ENCODE measurements at places on chromosomes 11 and 22.

DNA sequence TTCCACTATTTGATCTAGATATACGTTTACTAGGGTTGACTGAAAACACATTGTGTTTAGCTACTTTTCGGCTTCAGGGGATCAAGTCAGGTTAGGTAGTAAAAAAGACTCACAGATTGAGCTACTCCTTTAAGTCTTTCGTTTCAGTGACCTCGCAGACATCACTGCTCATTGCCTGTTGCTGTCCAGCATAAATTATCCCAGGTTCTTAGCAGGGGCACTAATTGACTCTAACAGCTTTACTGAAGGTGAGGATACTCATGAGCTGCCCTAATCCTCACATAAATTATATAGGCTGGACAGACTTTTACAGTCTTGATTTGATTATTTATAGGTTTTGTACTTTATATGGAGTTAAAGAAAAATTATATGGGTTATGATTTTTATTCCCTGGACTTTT lies 3.7 kb downstream of the CARD18 start:
- no peak for DNase-seq

GRCh38 chr11:47192111-47192510 lies 5.9 kb upstream of the PACSIN3 start:
- no peak for DNase-seq

- DNase-seq = no peak
Observed at GRCh38 chr22:26547426-26547825, 35.2 kb upstream of the TFIP11 start.

- no peak for DNase-seq
Observed at GRCh38 chr22:26168939-26169314, 335 bp upstream of the SEZ6L start.

GRCh38 chr22:38613588-38613987 lies 42.6 kb downstream of the FAM227A start:
- DNase-seq = no peak

GRCh38 chr22:43079742-43080141 lies 9.4 kb downstream of the TTLL1 start:
- DNase-seq = no peak

GRCh38 chr11:57306940-57307565 lies 17.7 kb downstream of the TNKS1BP1 start:
- DNase-seq = no peak

DNA sequence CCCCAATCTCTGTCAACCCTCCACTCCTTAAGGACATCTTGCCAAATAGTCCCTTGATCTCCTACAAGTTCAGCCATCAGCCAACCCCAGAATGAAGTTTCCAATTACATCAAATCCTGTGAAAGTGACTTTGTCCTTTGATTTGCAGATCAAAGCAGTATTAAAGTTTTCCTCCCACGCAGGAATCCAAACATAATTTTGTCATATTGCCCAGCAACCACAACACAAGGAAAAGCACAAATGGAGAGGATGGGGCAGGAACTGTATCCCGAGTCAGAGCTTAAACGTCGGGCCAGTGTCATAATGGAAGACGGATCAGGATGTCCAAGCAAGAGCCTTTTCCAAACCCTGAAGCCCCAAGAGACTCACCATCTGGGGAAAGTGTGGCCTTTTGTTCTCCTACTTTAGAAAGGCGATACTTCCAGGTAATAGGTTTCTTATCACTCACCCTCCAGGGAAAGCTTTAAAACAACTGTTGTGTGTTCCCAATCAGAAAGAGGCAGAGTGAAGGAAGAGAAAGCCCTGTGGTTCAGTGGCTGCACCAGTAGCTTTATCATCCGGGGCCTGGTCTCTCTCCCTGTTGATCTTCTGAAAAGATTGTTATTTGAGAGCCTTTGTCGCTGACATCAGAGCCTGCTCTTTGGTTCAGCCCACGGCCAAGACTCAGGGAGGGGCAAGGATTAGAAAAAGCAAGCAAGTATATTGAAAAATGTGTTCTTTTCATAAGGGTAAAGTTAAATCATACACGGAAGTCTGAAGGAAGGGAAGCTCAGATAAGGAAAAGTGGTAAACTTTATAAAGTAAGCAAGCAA lies 41.7 kb downstream of the EXPH5 start:
- DNase-seq = no peak

- DNase-seq = no peak
Observed at GRCh38 chr11:47438721-47439120, 10.2 kb downstream of the RAPSN start.

GRCh38 chr11:129973068-129973467 lies 29.6 kb downstream of the PRDM10 start:
- no peak for DNase-seq

GRCh38 chr11:121904148-121904547 lies 211.9 kb downstream of the BLID start:
- DNase-seq = no peak

DNA sequence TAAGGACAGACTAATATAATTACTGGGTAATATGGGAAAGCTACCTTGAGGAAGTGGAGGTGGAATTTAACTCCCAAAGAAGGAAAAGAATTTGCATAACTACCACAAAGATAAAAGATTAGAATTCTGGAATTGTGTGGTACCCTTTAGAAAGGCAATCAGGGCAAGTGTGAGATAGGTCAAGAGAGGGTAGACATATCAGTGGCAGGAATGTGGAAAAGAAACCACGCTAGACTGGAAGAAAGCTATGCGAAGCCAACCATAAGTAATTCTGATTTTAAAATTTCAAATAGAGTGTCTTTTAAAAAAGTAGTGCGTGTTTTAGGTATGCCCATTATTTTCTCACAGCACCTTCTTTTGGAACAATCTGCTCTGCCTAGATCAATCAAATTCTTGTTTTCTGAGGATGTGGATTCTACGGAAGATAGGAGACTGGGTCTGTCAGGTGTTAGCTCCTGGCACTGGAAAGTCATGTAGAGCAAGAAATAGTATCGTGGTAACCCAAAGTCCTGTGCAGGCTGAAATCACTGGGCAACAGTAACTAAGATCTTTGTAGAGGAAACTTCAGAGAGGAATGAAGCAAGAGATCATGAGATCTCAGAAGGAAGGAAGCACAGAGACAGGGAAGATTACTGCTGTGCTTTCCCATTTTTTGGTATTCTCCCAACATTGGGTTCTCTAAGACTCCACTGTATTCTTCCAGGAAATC lies 111.3 kb upstream of the MTMR2 start:
- no peak for DNase-seq

- no peak for DNase-seq
Observed at GRCh38 chr11:13061294-13061990, 52.3 kb downstream of the RASSF10 start.

DNA sequence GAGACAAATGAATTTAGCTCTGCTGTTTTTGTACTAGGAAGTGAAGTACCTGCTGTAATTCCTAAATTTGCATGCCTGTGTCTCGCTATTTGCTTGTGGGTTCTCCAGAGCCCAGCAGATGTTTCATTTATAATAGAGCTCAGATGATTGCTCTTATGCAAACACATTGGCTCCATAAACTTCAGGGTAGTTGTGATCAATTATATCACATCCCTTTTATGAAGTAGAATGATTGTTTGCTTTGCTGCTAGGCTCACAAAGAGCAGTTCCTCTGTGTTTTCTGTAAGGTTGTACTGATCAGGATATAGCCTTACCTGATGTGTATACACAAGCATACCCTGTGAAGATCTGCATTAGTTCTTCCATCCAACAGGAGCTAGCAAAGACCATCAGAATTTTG lies 64.1 kb downstream of the C11orf87 start:
- DNase-seq = no peak

- no peak for DNase-seq
Observed at GRCh38 chr11:72573072-72573854, 101.0 kb downstream of the PDE2A start.

DNA sequence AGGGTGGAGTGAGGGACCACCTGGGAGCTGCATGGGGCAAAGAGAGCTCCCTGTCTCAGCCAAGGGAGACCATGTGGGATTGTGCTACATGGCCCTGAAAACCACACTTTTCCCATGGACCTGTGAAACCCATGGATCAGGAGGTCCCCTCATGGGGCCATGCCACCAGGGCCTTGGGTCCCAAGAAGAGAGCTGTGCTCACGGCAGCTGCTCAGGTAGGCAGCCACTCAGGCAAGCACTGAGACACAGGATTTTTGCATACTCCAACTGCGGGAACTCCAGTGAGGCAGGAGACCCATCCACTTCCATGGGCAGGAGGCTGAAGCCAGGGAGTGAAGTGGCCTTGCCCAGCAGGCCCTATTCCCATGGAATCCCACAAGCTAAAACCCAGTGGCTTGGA lies 190.0 kb downstream of the KCNA4 start:
- DNase-seq = no peak

DNA sequence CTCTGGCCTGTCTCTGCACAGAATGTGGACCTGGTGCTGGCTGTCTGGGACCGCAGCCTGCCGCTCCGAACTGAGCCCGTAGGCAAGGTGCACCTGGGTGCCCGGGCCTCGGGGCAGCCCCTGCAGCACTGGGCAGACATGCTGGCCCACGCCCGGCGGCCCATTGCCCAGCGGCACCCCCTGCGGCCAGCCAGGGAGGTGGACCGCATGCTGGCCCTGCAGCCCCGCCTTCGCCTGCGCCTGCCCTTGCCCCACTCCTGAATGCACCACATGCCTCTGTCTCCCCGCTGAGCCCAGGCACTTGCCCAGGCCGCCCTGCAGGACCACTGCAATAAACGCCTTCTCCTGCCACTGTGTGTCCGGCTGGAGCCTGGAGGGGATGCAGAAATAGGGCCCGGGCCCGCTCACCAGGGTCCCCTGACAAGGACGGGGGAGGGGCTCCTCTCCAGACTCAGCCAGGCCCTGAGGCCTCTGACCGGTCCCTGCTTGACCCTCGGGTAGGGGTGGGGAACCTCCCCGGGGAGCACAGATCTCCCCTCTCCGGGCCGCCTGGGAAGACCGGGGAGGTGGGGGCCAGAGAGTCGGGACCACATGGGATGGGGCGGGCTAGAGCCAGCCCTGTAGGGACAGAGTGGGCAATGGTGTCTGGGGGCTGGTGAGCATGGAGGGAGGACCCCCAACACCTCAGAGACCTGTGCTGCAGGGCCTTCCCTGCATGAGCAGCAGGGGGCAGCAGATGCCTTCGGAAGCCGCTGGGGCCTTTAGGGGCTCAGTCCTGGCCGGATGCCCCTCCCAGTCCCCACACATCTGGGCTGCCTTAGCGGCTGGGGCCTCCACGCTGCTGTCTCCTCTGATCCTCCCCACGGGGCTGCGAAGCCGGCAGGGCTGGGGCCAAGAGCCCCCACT lies 1.4 kb upstream of the TNNI2 start:
- no peak for DNase-seq

DNA sequence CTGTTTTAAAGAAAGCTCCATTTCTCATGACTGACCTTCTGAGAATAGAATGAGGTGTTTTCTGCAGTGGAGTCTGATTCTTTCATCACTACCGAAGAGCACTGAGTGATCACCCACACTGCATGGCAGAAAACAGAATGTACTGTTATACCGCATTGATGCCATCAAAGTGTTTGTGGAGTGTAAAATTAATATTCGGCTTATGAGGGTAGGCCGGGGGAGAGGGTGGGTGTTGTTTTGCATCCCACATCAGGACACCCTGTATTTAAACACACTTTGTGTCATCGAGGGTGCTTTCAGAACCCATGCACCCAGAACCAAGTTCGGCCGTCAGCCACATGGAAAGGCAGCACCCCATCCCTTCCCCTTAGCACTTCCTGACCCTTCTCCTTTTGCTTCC lies 41.3 kb upstream of the ETS1 start:
- no peak for DNase-seq

DNA sequence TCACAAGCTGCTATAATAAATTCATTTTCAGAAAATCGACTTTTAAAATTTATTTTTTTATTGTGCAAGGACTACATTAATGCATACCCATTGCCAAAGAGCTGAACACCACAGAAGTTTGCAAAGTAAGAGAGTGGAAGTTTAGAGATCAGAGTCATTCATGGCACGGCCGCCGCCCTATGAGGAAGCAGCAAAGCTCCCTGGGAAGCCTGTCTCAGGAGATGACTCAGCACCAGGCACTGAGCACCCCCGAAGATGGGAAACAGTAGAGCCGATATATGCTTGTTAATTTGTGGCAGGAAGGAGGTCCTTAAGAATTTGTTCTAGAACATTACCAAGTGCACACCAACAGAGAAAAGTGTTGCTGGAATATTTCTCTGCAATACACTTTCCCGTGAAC lies 693.7 kb downstream of the OPCML start:
- no peak for DNase-seq

DNA sequence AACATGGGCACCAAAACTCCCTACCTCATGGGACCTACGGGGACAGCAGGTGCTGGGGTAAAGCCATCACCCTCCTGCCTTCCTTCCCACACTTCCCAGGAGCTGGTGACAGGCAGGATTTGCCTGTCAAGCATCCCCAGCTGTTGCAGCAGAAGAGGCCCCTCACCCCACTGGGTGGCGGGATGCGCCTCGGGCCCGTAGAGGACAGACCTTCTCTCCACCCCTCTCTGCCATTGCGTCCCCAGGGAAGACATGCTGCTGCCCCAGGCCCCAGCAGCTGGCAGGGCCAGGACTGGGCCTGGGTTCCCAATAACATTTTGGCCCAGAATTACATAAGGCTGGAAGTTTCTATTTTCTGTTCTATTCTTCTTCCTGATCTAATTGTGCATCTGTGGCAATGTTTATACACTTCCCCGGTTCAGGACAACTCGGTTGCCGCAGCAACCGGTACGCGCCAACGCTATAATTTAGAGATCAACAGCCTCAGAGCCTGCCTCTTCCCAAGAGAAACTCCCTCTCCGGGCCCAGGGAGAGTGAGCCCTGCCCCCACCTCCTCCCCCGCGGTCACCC lies 25.4 kb downstream of the KCNJ4 start:
- DNase-seq = no peak

DNA sequence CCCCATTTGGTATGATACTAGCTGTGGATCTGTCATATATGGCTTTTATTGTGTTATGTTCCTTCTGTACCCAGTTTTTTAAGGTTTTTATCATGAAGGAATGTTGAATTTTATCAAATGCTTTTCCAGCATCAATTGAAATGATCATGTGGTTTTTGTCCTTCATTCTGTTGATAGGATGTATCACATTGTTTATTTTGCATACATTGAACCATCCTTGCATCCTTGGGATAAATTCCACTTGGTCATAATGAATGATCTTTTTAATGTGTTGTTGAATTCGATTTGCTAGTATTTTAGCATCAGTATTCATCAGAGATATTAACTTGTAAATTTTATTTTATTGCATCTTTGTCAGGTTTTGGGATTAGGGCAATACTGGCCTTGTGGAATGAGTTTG lies 31.1 kb downstream of the TAF1D start:
- DNase-seq = no peak

- DNase-seq = no peak
Observed at GRCh38 chr11:66017321-66017720, 5.5 kb downstream of the CST6 start.

- DNase-seq = no peak
Observed at GRCh38 chr11:69476509-69476961, 4.9 kb upstream of the LINC01488 start.

DNA sequence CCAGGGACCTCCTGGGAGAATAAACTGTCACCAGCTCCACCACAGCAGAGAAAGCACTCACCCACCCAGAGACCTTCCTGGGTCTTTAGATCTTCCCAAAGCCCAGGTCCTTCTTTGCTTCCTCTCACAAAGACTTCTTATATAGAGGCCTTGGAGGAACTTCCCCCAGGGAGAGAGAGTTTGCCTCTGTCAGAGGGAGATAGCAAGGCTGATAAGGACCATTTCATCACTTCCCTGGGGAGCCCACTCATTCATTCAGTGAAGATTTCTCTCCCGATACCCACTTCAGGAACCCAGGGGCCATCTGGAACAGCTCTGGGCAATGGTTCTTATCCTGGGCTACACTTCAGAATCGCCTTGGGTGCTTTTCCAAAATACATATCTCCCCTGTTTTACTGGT lies at the start of gene PRG2:
TSS of gene PRG2 (minus strand) at position 116 of the 400 bp plus-strand sequence. CDS start 706 bp downstream, outside the sequence.
- no peak for DNase-seq

Measured in AG09319 (cell line).